ENCODE measurements at places on chromosomes 2 and 18. TPM values are rescaled to one million over a fixed set of nuclear protein-coding genes. Genes with fewer than 3 reads are reported as not detected.
A peak's percentile ranks its signal among the peaks of the same experiment; 100 is the strongest.

DNA sequence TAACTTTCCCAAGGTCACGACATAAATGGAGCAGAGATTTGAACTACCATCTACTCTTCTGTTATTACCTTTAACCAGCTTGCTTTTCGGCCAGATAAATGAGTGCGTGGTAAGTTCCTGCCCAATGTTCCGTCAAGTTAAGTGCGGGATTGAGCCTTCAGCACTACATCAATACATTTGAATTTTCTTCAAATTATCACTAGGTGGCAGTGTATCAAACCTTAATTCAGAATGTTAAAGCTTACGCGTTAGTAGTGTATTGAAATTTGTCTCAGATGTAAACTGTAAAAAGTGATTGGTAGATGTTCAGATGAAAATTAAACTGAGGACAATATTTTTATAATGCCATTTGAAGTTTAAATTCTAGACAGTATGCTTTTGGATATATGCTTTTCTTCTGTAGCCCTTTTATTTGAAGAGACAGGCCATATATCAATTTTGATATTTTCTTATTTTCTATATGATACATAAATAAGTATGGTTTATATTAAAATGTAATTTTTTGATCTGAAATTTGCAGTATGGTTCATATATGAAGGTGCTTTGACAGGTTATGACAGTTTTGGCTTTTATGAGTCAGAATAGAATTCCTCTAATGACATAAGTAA lies 681.3 kb downstream of the ADCYAP1 start:
- DNase-seq: peak; percentile 53

GRCh38 chr2:68237404-68237803 lies 14.9 kb downstream of the PPP3R1 start:
- DNase-seq: no peak

GRCh38 chr2:198874472-198874858 lies 583.3 kb downstream of the SATB2 start:
- no peak for DNase-seq

GRCh38 chr18:56900195-56901094 lies 246.4 kb upstream of the BOD1L2 start:
- no peak for DNase-seq

Gene RUFY4
- total RNA-seq: not detected

Gene LIMS3
- total RNA-seq: 7.3 TPM

All from tongue (tissue), 3 donors.